ENCODE measurements at places on chromosomes 5 and 9.

GRCh38 chr5:6675784-6676491, 37.3 kb upstream of the TENT4A start:
- DNase-seq = no peak

GRCh38 chr9:74554751-74555419, 57.8 kb downstream of the RORB start:
- DNase-seq = no peak

GRCh38 chr5:54103871-54104270, 206.5 kb downstream of the ARL15 start:
- no peak for DNase-seq

DNA sequence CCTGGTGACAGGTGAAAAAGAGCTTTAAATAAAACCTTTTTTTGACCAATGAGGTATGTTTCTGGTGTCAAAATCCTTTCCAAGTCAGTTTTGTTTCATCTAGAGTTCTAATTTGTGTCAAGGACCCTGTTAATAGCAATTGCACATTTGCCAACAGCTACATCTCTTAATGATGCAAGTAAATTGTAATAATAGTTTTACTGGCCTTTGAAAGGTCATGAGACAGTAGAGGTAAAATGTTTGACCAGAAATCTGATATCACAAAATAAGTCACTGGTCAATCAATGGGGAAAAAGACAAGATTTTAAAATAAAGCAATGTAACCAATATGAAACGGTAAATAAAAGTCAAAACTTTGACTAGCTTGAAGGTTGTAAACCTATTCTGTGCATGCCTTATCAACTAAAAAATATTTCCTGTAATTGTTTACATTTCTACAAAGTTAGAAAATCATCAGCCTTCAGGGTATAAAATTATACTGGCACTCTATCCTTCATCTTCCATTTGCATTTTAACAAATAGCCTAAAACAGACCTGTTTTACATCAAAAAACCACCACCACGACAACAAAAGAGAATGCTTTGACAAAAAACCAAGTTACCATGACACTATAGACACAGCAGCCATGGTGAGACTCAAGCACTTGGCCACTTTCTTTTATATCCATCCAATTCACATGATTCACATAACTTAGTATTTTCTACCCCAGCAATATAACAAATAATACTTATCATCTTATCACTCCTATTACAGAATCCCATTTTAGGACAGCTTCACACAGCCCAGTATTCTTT, 3.0 kb downstream of the NADK2 start:
- DNase-seq = no peak

- no peak for DNase-seq
These were observed 186.2 kb downstream of the CACNA1B start for GRCh38 chr9:138063785-138064184.

- no peak for DNase-seq
These were observed 371.4 kb downstream of the TLE1 start for GRCh38 chr9:81317939-81318338.
